ENCODE measurements at places on chromosomes 16 and 17.
A peak's percentile ranks its signal among the peaks of the same experiment; 100 is the strongest.

DNA sequence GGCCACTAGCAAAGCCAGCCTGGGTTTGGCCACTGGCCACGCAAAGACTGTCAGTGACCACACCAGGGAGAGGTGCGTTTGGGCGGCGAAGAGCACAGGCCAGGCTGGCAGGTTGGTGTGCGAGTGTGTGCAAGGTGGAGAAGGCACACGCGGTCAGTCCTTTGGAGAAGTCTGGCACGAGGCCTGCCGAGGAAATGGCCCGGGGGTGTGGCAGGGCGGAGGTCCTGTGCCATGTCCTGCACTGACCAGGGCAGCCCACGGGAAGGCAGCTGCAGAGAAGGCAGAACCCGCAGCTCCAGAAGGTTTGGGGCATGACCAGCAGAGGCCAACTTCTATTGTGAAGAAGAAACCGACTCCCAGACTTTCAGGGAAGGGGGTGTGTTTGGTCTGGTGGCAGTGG is 90.8 kb downstream of the ADCY9 start:
- H3K27me3 ChIP-seq, result no peaks in the 10 kb centered on the region
- no peak for DNase-seq
- no peak overlapping the region for H3K27ac ChIP-seq
- peaks cover 4% of the 10 kb centered on the region for H3K4me1 ChIP-seq
- no peak overlapping the region for H3K4me3 ChIP-seq

DNA sequence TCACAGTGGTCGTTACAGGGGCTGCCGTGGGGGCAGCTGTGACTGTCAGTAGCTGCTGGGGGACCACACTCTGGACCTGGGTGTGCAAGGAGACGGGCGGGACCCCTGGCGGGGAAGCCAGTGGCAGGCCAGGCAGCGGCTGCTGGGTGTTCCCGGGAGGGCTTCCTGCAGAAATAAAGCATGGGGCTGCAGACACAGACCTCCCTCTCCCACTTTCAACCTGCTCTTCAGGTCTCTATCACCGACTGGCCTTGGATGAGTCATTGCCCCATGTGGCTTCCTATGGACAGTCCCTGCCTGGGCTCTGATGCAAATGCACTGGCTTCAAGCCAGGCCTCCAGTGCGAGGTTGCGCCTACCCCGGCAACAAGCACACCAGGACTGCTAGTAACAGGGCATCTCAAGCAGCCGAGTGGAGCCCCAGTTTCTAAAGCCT is 17.2 kb downstream of the SREBF1 start:
- H3K36me3 ChIP-seq, result peaks cover 13% of the 10 kb centered on the region
- no peaks in the 10 kb centered on the region for H3K27me3 ChIP-seq
- peak; percentile 86 for DNase-seq
- H3K4me1 ChIP-seq, result peaks cover 58% of the 10 kb centered on the region

- H3K27ac ChIP-seq, result no peak overlapping the region
- H3K4me1 ChIP-seq, result no peaks in the 10 kb centered on the region
- no peaks in the 10 kb centered on the region for H3K36me3 ChIP-seq
- no peak for DNase-seq
These were observed 262.9 kb downstream of the PARN start for GRCh38 chr16:14366974-14367707.

GRCh38 chr16:82282662-82283061 is 112.6 kb upstream of the MPHOSPH6 start:
- peaks cover 3% of the 10 kb centered on the region for H3K27me3 ChIP-seq
- no peaks in the 10 kb centered on the region for H3K4me1 ChIP-seq

GRCh38 chr17:64707050-64707591 is 45.0 kb upstream of the SMURF2 start:
- no peak for DNase-seq
- H3K27me3 ChIP-seq, result no peaks in the 10 kb centered on the region
- H3K4me1 ChIP-seq, result peaks cover 43% of the 10 kb centered on the region
- H3K36me3 ChIP-seq, result no peaks in the 10 kb centered on the region
- no peak overlapping the region for H3K4me3 ChIP-seq

- no peaks in the 10 kb centered on the region for H3K27me3 ChIP-seq
- no peak overlapping the region for H3K27ac ChIP-seq
- H3K4me3 ChIP-seq, result no peak overlapping the region
- no peaks in the 10 kb centered on the region for H3K36me3 ChIP-seq
- H3K4me1 ChIP-seq, result no peaks in the 10 kb centered on the region
These were observed 877.7 kb upstream of the CDH8 start for GRCh38 chr16:62913924-62914323.

DNA sequence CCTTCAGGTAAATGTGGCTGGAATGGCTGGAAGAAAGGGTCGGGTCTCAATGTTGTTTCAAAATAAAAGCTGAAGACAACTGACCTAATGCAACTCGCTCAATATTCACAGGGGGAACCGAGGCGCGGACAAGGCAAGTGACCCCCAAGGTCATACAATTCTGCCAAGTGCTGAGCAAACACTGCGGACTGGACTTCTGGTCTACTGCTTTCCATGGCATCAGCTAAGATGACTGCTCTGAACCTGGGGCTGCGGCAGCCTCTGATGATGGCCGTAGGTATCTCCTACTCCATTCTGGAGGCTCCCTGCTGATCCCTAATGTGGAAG is 21.9 kb downstream of the CA4 start:
- no peak overlapping the region for H3K27ac ChIP-seq
- H3K27me3 ChIP-seq, result no peaks in the 10 kb centered on the region
- H3K4me1 ChIP-seq, result peaks cover 17% of the 10 kb centered on the region
- no peaks in the 10 kb centered on the region for H3K36me3 ChIP-seq
- no peak overlapping the region for H3K4me3 ChIP-seq
- no peak for DNase-seq

- peaks cover 8% of the 10 kb centered on the region for H3K4me1 ChIP-seq
- no peak overlapping the region for H3K4me3 ChIP-seq
- no peak for DNase-seq
- H3K27ac ChIP-seq, result no peak overlapping the region
These were observed 27.6 kb upstream of the DLX3 start for GRCh38 chr17:50022463-50023130.

GRCh38 chr16:53530046-53530445 is 27.0 kb upstream of the AKTIP start:
- no peak overlapping the region for H3K27ac ChIP-seq
- DNase-seq, result no peak
- no peaks in the 10 kb centered on the region for H3K27me3 ChIP-seq
- no peak overlapping the region for H3K4me3 ChIP-seq

DNA sequence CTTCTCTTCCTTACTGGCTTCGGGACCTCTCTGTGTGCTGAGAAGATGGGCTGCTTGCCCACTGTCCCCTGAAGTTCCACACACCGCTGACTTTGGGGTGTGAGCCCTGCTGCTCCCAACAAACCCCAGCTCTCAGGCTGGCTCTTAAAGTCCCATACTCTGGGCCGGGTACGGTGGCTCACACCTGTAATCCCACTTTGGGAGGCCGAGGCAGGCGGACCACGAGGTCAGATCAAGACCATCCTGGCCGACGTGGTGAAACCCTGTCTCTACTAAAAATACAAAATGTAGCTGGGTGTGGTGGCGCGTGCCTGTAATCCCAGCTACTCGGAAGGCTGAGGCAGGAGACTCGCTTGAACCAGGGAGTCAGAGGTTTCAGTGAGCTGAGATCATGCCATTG is 17.2 kb downstream of the CD7 start:
- no peaks in the 10 kb centered on the region for H3K36me3 ChIP-seq
- peaks cover 2% of the 10 kb centered on the region for H3K27me3 ChIP-seq
- H3K4me1 ChIP-seq, result peaks cover 89% of the 10 kb centered on the region

GRCh38 chr16:2973093-2973492 is 3.9 kb downstream of the PAQR4 start:
- no peak overlapping the region for H3K27ac ChIP-seq
- H3K4me3 ChIP-seq, result no peak overlapping the region
- peaks cover 25% of the 10 kb centered on the region for H3K36me3 ChIP-seq
- peaks cover 5% of the 10 kb centered on the region for H3K27me3 ChIP-seq
